Vagina (tissue), 2 donors: ENCODE measurements at places on chromosomes 1 and 21.

DNA sequence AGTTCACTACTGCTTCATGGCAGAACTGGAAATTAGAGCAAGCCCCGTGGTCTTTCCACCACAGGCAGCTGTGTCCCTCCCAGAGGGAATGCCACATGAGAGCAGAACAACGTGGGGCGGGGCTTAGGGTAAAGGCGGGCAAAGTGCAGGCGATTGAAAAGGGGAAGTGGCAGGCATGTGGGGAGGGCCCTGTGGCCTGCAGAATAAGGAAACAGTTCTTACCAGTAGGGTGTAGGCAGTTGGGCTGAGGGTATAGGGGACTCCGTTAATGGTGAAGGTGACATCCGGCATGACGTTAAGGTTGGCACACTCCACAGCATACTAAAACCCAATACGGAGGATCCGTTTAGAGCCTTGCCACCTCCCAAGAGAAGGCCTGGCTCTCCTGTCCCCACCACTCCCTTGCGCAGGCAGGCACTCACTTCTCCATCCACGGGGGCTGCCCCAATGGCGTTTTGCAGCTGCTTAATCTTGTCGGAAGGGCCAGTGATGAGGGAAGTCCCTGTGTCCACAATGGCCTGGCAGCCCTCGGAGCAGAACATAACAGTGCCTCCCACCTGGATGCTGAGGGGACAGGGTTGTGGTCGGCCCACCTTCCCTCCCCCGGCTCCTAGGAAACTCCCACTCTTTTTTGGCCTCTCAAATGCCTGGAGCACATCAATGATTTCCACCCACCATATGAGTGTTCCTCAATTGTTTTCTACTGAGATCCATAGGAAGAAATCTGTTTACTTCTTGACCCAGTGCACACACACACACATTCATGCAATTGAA, 9.1 kb upstream of the RAB7B start:
- no peak for DNase-seq

DNA sequence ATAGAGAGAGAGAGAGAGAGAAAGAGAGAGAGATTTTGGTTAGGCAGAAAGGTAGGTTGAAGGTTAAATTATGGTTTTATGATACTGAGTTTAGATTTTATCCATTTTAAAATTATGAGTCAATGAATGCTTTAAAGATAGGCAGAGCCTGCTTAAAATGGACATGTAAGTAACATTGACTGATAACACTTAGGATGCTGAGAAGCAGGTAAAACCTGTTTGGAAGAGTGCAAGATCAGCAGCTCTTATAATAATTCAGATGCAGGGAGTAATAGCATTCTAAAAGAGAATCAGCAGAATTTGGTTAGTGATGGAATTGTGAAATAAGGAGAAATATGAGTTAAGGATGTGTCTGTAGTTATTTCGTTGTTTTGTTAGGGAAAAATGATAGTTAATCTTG, 446.6 kb downstream of the PLA2G4A start:
- DNase-seq, result no peak

DNA sequence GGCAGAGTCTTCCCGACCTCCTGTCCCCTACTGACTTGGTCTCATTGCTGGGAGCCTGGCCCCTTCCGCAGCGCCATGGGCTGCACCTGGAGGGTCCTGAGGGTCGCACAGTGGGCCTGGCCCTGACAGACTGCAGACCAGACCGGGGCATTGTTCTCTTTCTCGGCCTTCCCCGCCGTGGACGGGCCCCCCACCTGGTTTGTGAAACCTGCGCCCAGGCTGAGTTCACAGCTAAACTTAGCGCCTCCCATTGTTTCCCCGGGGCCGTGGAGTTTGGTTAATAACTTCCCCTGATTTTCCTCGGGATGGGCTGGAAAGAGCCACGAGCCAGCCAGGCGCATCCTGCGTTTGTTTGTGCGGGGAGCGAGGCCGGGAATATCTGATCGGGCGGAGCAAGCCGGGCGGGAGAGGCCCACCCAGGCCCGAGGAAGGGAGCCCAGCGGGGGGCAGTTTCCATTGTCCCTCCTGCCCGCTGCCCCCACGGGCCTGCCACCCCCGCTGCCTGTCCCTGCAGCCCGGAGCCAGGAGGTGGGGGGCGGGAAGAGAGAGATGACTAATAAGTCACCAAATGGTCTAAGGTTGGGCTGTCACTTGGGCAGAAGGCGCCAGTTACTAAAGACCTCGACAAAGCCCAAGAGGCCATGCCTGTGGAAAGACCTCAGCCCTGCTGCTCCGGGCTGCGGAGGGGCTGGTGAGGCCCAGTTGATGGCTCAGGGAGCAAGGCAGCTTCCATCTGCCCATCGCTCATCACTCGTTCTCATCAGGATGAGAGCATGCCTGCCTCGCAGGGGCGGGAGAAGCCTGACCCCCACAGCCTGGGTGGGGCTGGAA, 39.0 kb upstream of the ARHGEF16 start:
- no peak for DNase-seq

- DNase-seq, result no peak
Measured at GRCh38 chr1:41790351-41790750, 128.4 kb downstream of the HIVEP3 start.

GRCh38 chr1:68328490-68328889, 96.2 kb upstream of the WLS start:
- no peak for DNase-seq

- no peak for DNase-seq
Measured at GRCh38 chr1:247385283-247385682, 30.7 kb upstream of the NLRP3 start.

- no peak for DNase-seq
Measured at GRCh38 chr1:31715087-31715872, 11.5 kb upstream of the COL16A1 start.

DNA sequence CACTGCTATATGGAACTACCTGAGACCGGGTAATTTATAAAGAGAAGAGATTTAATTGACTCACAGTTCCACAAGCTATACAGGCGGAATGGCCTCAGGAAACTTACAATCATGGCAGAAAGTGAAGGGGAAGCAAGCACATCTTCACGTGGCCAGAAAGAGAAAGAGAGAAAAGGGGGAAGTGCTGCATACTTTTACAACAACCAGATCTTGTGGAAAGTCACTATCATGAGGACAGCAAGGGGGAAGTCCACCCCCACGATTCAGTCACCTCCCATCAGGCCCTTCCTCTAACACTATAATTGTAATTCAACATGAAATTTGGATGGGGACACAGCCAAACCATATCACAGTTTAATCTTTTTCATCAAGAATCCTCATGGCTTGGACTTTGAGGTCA, 339.2 kb upstream of the AJAP1 start:
- no peak for DNase-seq

- no peak for DNase-seq
Measured at GRCh38 chr1:82269431-82269830, 468.7 kb downstream of the ADGRL2 start.
